Right cardiac atrium (tissue), 5 donors: ENCODE measurements at places on chromosomes 6 and 20. TPM values are rescaled to one million over a fixed set of nuclear protein-coding genes. Genes with fewer than 3 reads are reported as not detected.

NHLRC1 gene
- polyA plus RNA-seq = 2.1 TPM

ADGRF4 gene
- 0.09 TPM for polyA plus RNA-seq

COL19A1 gene
- polyA plus RNA-seq = 1.0 TPM

CST2 gene
- not detected for polyA plus RNA-seq

HTR1B gene
- not detected for polyA plus RNA-seq

BMP7 gene
- 22.4 TPM for polyA plus RNA-seq

MAP7 gene
- 0.79 TPM for polyA plus RNA-seq

PAK5 gene
- 0.07 TPM for polyA plus RNA-seq

CENPW gene
- 0.97 TPM for polyA plus RNA-seq

CALHM5 gene
- polyA plus RNA-seq = 1.2 TPM

ZNF335 gene
- 6.4 TPM for polyA plus RNA-seq

BTNL2 gene
- polyA plus RNA-seq = not detected

FAM83B gene
- polyA plus RNA-seq = 1.5 TPM

TFAP2C gene
- polyA plus RNA-seq = 0.14 TPM

MAP3K7 gene
- polyA plus RNA-seq = 10.8 TPM

TNXB gene
- polyA plus RNA-seq = 99.0 TPM

NOTCH4 gene
- 33.5 TPM for polyA plus RNA-seq

TNNC2 gene
- 0.77 TPM for polyA plus RNA-seq

VSX1 gene
- polyA plus RNA-seq = 0.27 TPM

LKAAEAR1 gene
- polyA plus RNA-seq = 0.41 TPM

BTBD3 gene
- polyA plus RNA-seq = 8.7 TPM

ULBP2 gene
- 1.1 TPM for polyA plus RNA-seq

PERP gene
- 35.9 TPM for polyA plus RNA-seq

ROS1 gene
- polyA plus RNA-seq = 0.02 TPM

SLC22A3 gene
- 0.88 TPM for polyA plus RNA-seq

RFX6 gene
- not detected for polyA plus RNA-seq

BNIP5 gene
- polyA plus RNA-seq = 0.02 TPM

VWA7 gene
- polyA plus RNA-seq = 3.2 TPM

RBPJL gene
- not detected for polyA plus RNA-seq

FAM83C gene
- not detected for polyA plus RNA-seq

ACTL10 gene
- polyA plus RNA-seq = 0.27 TPM

ADGB gene
- not detected for polyA plus RNA-seq
